ENCODE measurements at places on chromosomes 6 and 20. TPM values are rescaled to one million over a fixed set of nuclear protein-coding genes. Genes with fewer than 3 reads are reported as not detected.

Gene FHL5
- 413 TPM for total RNA-seq

GRCh38 chr6:160030103-160030502 lies 61.2 kb downstream of the IGF2R start:
- peak; percentile 90 for DNase-seq

DNA sequence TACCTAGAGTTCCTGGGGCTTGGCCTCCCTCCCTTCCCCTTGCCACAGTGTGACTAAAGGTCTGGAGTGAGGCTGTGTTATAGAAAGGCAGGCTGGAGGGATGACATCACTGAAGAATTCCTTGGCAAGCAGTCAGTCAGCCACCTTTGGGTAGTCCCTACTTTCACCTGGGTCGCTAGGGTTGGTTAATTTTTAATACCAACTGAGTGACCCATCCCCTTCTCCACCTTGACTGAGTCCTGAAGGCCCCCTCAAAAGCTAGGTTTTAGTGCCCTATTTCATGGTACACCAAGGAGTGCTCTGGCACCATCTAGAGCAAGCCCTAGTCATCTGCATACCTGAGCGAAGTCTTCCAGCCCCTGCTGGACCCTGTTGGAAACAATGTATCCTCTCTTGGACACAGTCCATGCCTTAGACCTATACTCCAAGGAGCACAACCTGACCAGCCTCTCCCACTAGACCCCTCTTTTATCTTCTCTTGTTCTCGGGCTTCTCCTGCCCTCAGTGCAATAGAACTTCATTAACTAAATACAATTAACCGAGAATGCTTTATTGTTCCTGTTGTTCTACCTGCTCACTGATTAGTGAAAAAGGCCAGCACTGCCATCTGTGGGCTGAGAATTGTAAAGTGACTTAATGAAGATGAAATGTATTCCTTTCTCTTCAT lies 44.6 kb downstream of the RIN2 start:
- DNase-seq, result no peak

Gene TCF21
- total RNA-seq, result 0.29 TPM

DNA sequence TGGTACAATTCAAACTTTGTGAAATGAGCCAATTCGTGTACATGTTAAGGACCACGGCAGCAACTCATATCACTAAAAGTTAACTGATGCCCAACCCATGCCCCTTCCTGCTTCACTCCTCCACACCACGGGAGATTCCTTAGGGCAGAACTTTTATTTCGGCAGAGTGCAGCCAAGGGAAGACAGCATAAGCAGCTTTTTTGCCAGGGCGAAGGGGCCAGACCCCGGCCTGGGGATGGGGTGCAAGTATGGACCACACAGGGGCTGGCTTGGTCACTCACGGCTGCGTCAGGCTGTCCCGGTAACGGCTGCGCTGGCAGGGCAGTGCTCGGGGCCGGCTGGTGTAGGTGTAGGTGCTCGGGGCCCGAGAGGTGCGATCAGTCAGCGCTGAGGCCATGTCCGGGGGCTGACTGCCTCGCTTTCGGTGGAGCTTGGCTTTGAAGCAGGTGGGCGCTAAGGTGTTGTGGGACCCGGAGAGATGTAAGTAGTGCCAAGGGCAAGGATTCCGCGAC lies 792 bp downstream of the RSPH3 start:
- no peak for DNase-seq

GRCh38 chr6:154106251-154106650 lies 67.2 kb downstream of the OPRM1 start:
- no peak for DNase-seq

GRCh38 chr6:112613410-112613809 lies 266.3 kb downstream of the RFPL4B start:
- no peak for DNase-seq

Gene SLC2A10
- 25.6 TPM for total RNA-seq

Gene RAD21L1
- not detected for total RNA-seq

Gene E2F3
- total RNA-seq, result 15.5 TPM

Gene SCP2D1
- total RNA-seq, result not detected

Gene HLA-DQA2
- total RNA-seq, result 2.2 TPM

Gene LGSN
- total RNA-seq, result not detected

- DNase-seq, result no peak
Measured at GRCh38 chr20:35954907-35955251, 577 bp upstream of the SCAND1 start.

GRCh38 chr6:121867095-121867494 lies 431.6 kb downstream of the GJA1 start:
- no peak for DNase-seq

Gene ATP6V1G2
- total RNA-seq, result 1.5 TPM

- no peak for DNase-seq
Measured at GRCh38 chr6:40817369-40817768, 221.7 kb downstream of the UNC5CL start.

DNA sequence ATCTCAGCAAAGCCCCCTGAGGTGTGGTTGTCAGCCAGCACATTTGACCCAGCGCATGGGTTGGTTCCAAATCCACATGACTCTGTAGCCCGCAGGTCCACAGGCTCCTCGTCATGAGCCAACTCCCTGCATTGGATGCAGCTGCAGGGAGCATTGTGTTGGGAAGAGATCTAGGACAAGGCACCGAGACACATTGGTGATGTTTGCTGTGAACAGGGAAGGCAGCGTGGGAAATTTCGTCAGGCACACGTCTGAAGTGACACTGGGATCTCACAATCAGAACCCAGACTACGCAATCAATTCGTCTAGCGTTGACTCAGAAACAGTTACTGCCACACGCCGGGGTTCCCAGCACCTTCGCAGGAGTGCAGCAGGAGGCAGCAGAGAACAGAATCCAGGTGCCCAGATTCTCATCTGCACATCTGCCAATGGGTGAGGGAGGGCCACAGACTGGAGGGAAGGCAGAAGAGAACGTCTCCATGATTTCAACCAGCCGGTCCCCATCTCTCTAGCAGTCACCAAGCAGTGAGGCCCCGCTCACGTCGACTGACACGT lies 177.0 kb downstream of the TTLL2 start:
- DNase-seq, result peak; percentile 49

DNA sequence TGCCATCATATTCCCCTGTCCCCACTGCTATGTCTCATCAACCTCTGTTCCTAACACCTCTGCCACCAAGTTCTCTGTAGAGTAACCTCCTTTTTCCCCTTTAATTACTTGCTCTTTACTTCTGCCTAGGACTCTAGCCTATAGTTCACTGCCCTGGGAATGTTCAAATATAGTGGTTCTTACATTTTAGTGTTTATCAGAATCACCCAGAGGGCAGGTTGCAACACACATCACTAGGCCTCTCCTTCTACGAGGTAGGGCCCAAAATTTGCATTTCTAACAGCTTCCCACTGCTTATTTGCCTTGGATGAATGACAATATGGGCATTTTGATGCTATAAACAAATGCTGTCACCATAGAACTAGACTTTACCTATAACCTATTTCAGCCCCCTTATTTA lies 23.1 kb upstream of the C6orf141 start:
- DNase-seq, result no peak

DNA sequence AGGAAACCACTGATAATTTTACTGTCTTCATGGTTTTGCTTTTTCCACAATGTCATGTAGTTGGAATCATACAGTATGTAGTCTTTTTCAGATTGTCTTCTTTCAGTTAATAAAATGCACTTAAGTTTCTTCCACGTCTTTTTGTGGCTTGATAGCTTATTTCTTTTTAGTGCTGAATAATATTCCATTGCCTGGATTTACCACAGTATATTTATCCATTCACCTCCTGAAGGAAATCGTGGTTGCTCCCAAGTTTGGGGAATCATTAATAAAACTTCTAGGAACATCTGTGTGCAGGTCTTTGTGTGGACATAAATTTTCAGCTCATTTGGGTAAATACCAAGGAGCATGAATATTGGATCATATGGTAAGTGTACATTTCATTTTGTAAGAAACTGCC lies 38.8 kb upstream of the ZNFX1 start:
- DNase-seq, result no peak

Gene PARD6B
- 2.6 TPM for total RNA-seq

GRCh38 chr20:2332711-2333110 lies 36.9 kb downstream of the TGM3 start:
- DNase-seq, result no peak

GRCh38 chr6:67016921-67017460 lies 1310.0 kb upstream of the EYS start:
- no peak for DNase-seq

GRCh38 chr6:49912196-49912595 lies 45.9 kb upstream of the CRISP1 start:
- no peak for DNase-seq

GRCh38 chr6:106520711-106521401 lies 108.4 kb downstream of the RTN4IP1 start:
- no peak for DNase-seq

- peak; percentile 59 for DNase-seq
Measured at GRCh38 chr20:57660922-57661745, 40.9 kb upstream of the ZBP1 start.

Gene SGK2
- total RNA-seq, result 3.4 TPM

- no peak for DNase-seq
Measured at GRCh38 chr6:160355001-160355400, 6.8 kb downstream of the SLC22A3 start.

DNA sequence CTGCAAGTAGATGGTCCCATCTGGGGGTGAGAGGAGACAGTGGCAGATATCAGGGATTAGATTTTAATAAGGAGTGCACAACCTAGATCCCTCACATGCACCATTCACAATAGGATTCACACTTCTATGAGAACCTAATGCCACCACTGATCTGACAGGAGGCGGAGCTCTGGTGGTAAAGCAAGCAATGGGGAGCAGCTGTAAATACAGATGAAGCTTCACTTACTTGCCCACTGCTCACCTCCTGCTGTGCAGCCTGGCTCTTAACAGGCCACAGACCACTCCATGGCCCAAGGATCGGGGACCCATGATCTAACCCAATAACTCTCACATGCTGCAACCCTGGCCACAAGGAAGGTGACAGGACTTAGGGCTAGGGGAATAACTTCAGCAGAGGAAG lies 75.4 kb downstream of the ZNF133 start:
- DNase-seq, result no peak

Gene HLA-DQA1
- 27.0 TPM for total RNA-seq

DNA sequence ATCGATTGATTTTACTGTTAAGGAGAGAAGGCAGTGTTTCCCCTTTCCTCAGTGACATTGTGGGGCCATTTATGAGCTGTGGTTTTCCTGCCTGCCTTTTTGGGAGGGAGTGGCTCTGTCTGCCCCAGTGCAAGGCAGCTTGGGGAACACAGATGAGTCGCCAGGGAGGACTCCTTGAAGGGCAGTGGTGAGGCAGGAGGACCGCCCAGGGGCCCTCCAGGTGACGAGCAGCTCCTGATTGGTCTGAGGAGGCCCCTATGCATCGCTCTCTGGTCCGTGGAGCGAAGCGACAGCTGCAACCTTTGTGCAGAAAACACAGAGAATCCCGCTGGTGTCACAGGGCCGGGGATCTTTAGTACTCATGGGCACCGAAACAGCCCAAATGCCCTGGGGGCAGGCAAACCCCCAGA lies 100.3 kb downstream of the TMEM242 start:
- DNase-seq, result no peak

DNA sequence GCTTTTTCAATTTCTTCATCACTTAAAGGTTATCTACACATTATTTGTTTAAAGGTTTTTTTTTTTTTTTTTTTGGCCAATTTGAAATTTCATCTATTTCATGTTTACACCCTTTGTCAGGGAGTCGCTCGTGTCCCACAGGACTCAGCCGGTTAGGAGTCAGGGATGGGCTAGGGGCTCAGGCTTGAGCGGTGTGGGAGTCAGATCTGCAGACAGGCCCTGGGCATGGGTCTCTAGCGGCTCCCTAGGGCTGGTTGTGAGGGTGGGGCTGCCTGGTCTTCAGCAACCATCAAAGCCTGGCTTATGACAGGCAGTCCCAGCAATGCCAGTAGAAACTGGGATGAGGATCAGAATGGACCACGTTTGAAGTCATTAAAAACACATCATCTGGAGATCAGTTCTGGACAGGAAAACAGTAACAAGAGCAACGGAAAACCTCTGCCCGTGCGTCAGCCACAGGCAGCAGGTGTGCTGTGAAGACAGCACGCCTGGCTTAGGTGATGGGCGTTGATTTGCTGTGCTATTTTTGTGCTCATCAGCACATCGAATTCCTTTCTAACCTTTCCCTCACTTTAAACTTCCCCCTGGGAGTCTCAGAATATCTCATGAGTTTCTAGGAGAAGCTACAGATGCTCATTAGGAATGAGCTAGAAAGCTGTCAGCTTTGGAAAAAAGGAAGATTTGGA lies 91.3 kb upstream of the MPC1 start:
- no peak for DNase-seq

Gene HLA-DRB5
- total RNA-seq, result 91.1 TPM

GRCh38 chr6:109010705-109011102 lies 83.9 kb downstream of the SESN1 start:
- no peak for DNase-seq

GRCh38 chr20:8296536-8296935 lies 164.5 kb downstream of the PLCB1 start:
- DNase-seq, result no peak

- DNase-seq, result no peak
Measured at GRCh38 chr6:158962371-158962770, 37.6 kb downstream of the RSPH3 start.

Gene BHLHE23
- not detected for total RNA-seq

Gene VIP
- total RNA-seq, result 1.5 TPM

Gene SLC52A3
- total RNA-seq, result 0.69 TPM

DNA sequence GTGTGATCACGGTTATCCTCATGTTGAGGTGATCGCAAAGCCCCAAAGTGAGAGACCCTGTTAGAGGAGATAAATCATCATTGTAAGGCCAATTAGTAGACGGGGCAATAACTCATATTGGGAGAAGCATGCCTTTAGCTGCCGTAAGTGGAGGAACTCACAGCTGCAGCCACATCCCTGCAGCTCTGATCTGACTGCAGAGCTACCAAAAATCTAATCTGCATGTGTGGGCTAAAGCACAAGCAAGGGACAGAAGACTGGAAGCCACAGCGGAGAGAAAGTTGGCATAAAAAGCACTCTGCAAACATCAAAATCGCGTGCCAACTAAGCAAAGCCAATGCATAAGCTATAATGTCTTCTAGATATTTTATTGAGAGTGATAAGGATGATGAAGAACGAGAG lies 79.8 kb downstream of the TBC1D7 start:
- no peak for DNase-seq

DNA sequence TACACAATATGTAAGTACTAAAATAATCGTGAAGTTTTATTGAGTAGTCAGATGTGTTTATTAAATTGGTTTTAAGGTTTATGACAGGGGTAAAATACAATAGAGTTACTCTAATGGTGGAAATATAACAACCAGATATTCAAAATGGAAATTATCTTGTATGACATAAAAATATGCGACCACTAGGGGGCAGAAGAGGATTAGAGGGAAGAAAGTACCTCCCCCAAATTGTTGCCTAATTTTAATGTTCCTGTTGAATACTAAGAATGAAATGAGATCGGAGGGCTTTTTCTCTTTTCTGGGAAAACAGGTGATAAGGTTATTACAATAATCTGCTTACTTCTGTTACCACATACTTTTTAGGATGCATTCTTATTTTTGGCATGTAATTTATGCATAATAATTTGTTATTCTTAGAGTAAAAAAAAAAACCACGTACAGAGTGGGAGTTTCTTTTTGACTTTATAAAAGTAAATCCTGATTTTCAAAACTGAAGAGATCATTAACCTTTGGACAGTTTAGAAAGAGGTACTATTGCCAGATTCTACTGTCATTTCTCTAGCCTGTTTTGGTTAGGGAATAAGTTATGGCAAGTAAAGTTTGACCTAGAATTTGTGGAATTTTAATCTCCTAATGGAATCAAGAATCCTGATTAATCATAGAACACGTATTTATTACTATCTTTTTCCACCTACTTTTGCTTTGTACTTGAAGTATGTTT lies 159.2 kb downstream of the CD109 start:
- DNase-seq, result no peak
